GM23338 (cell line): ENCODE measurements at places on chromosomes 4 and X. TPM values are rescaled to one million over a fixed set of nuclear protein-coding genes. Genes with fewer than 3 reads are reported as not detected.

HMX1 gene
- polyA plus RNA-seq = 0.23 TPM in 1 of 2 replicates, not detected in the other

ARHGEF38 gene
- 0.58 TPM in 1 of 2 replicates, not detected in the other for polyA plus RNA-seq

RPS6KA6 gene
- polyA plus RNA-seq = 2.8 and 3.6 TPM in 2 replicates

NAP1L3 gene
- 45.6 and 47.9 TPM in 2 replicates for polyA plus RNA-seq

FDCSP gene
- polyA plus RNA-seq = not detected in 2 replicates
